Bronchial smooth muscle cell (primary cell): ENCODE measurements at places on chromosomes 5 and 9. TPM values are rescaled to one million over a fixed set of nuclear protein-coding genes. Genes with fewer than 3 reads are reported as not detected.

Gene SLC9A3
- total RNA-seq = 0.17 and 0.47 TPM in 2 replicates

Gene ANXA1
- 500 and 602 TPM in 2 replicates for total RNA-seq

Gene OR13F1
- not detected in 2 replicates for total RNA-seq

Gene CSF2
- not detected in 2 replicates for total RNA-seq

Gene CCDC192
- not detected in 2 replicates for total RNA-seq

Gene TMEFF1
- 1.3 and 2.3 TPM in 2 replicates for total RNA-seq

Gene SPINK7
- not detected in 2 replicates for total RNA-seq

Gene C5orf22
- total RNA-seq = 8.8 and 9.3 TPM in 2 replicates

Gene TTC39B
- total RNA-seq = 6.9 and 9.1 TPM in 2 replicates

Gene SLC6A7
- total RNA-seq = not detected in 2 replicates

Gene ZNF883
- total RNA-seq = 2.4 and 4.1 TPM in 2 replicates

Gene USP20
- 9.1 and 13.9 TPM in 2 replicates for total RNA-seq

Gene CNTLN
- total RNA-seq = 8.4 and 13.9 TPM in 2 replicates

Gene DMGDH
- total RNA-seq = 1.6 and 5.1 TPM in 2 replicates

Gene DRD1
- under 0.01 TPM in 1 of 2 replicates, not detected in the other for total RNA-seq

Gene SLF1
- 1.3 and 3.8 TPM in 2 replicates for total RNA-seq

Gene SYNPO
- total RNA-seq = 2.0 and 2.7 TPM in 2 replicates

Gene ZBTB26
- 2.1 and 2.5 TPM in 2 replicates for total RNA-seq

Gene ATG10
- total RNA-seq = 10.1 and 11.7 TPM in 2 replicates

Gene TSPAN17
- 21.6 and 29.5 TPM in 2 replicates for total RNA-seq

Gene HCN1
- not detected in 2 replicates for total RNA-seq

Gene SLC36A3
- total RNA-seq = not detected in 2 replicates

Gene CDH10
- total RNA-seq = 0.32 TPM in 1 of 2 replicates, not detected in the other

Gene VPS13A
- total RNA-seq = 20.4 and 43.7 TPM in 2 replicates

Gene FAM193B
- 18.0 and 18.6 TPM in 2 replicates for total RNA-seq

Gene TMEM171
- total RNA-seq = 0.26 and 0.63 TPM in 2 replicates

Gene SLC36A2
- total RNA-seq = not detected in 2 replicates

Gene C9orf40
- total RNA-seq = 1.0 and 2.2 TPM in 2 replicates

Gene CERCAM
- total RNA-seq = 85.4 and 95.0 TPM in 2 replicates

Gene PCDH1
- under 0.01 and 0.26 TPM in 2 replicates for total RNA-seq

Gene GPRIN1
- 1.8 and 3.2 TPM in 2 replicates for total RNA-seq

Gene TLE4
- 5.5 and 7.3 TPM in 2 replicates for total RNA-seq

Gene SLC46A2
- total RNA-seq = not detected in 2 replicates

Gene GPR150
- under 0.01 and 0.32 TPM in 2 replicates for total RNA-seq

Gene EEIG1
- 7.1 and 14.7 TPM in 2 replicates for total RNA-seq

Gene MYO10
- 33.6 and 45.9 TPM in 2 replicates for total RNA-seq

Gene FAT2
- total RNA-seq = under 0.01 and 0.09 TPM in 2 replicates

Gene MRPL22
- total RNA-seq = 21.1 and 23.0 TPM in 2 replicates
